ENCODE measurements at places on chromosomes 7 and 10. TPM values are rescaled to one million over a fixed set of nuclear protein-coding genes. Genes with fewer than 3 reads are reported as not detected.

- DNase-seq: no peak
Measured at GRCh38 chr7:28149291-28150101, 31.1 kb downstream of the JAZF1 start.

TAS2R5 gene
- not detected for polyA plus RNA-seq

- DNase-seq: no peak
Measured at GRCh38 chr10:58262766-58263165, 4.9 kb downstream of the IPMK start.

GRCh38 chr7:74290981-74291441 is 1.8 kb downstream of the CLIP2 start:
- DNase-seq: no peak

GHRHR gene
- not detected for polyA plus RNA-seq

GRCh38 chr7:92766461-92767003 is 69.8 kb downstream of the CDK6 start:
- DNase-seq: no peak

NACAD gene
- 0.06 TPM for polyA plus RNA-seq

GRCh38 chr10:78301891-78302738 is 268.5 kb downstream of the RPS24 start:
- DNase-seq: no peak

SRGN gene
- 110 TPM for polyA plus RNA-seq

PLEKHS1 gene
- polyA plus RNA-seq: not detected

- no peak for DNase-seq
Measured at GRCh38 chr7:26794541-26794940, 69.8 kb downstream of the SKAP2 start.

DNA sequence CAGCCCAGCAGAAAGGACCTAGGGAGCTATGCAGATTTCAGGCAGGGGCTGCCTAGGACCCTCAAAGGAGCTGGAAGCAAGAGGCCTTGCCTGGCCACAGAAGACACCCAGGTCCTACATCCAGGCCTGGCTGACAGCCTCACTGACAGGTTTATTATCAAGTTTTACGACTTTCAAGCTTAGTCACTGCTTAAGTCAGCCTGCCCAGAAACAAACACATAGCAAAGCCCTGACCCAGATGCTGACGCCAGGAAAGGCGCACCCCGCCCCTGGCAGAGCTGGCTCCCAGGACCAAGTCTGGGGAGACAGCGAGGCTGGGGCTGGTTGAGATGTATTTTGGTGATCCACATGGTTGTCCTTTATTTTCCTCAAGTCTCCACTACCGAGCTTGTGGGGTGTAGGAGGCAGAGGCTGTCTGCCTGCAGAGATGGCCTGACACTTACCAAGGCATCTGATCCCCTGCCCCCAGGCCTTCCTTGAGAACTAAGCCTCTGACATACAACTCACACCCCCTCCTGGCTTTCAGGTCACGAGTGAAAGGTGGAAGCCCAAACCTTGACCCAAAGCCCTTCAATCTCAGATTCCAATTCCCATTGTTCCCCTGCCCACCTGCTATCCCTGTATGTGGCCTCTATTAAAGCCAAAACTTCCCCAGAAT is 80.7 kb upstream of the EMX2 start:
- DNase-seq: no peak

EN2 gene
- polyA plus RNA-seq: not detected

CYP26A1 gene
- polyA plus RNA-seq: not detected

DNA sequence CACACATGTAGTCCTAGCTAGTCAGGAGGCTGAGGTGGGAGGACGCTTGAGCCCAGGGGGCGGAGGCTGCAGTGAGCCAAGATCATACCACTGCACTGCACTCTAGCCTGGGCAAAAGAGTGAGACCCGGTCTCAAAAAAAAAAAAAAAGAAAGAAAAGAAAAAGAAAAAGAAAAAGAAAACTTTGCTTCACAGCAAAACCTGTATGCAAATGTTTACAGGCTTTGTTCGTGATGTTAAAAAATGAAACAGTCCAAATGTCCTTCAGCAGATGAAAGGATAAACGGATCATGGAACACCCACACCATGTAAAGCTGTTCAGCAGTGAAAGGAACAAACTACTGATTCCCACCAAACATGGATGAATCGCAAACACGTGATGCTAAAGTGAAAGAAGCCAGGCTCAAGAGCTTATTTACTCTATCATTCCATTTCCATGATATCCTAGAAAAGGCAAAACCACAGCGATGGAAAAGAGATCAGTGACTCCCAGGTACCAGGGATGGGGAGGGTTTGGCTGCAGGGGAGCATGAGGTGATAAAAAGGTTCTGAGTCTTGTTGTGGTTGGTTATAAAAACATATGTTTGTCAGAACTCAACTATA is 15.1 kb downstream of the LRRC20 start:
- no peak for DNase-seq

DNA sequence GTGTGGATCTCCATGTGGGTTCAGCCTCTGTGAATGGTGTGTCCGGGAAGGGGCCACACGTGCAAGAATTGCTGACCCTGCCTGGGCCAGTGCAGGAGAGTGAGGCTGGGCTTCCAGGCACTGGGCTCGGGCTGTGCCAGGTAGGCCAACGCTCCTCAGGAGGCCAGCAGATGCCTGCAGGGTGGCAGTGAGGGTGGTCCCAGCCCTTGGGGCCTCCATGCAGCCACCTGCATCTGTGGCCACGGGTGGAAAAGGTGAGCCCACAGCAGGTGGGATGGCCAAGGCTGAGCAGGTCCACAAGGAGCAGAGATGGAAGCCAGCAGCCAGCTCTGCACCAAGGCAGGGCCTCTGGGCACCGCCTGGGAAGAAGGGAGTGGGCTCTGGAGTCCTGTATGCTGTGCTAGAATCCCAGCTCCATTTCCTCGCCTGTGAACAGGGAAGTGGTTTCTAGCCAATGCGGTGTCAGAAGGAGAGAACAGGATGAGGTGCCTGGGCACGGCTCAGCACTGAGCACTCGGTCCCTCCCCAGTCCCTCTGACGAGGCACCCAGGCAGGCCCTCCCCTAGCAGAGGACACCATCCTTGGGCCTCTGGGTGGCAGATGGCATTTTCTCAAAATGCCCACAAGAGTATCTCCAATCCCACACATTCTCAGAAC is 31.1 kb upstream of the RET start:
- no peak for DNase-seq

NPTX2 gene
- polyA plus RNA-seq: not detected

DNA sequence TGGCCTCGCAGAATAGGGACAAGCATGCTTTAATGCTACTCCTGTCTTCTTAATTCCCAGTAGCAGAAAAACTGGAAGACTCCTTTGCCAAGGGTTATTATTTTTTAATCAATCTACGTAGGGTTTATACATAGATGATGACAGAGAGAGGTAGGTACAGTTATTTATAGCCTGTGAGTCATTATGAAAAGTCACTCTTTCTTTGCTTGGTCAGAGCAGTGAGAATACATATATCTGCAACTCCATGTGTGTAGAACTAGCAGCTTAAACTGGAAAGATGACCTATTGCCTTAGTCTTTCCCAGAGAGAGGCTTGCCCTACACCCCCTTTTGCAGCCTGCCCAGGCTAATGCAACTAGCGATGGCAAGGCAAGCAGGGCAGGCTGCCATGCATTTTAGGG is 1050.6 kb downstream of the NRG3 start:
- DNase-seq: no peak

DNA sequence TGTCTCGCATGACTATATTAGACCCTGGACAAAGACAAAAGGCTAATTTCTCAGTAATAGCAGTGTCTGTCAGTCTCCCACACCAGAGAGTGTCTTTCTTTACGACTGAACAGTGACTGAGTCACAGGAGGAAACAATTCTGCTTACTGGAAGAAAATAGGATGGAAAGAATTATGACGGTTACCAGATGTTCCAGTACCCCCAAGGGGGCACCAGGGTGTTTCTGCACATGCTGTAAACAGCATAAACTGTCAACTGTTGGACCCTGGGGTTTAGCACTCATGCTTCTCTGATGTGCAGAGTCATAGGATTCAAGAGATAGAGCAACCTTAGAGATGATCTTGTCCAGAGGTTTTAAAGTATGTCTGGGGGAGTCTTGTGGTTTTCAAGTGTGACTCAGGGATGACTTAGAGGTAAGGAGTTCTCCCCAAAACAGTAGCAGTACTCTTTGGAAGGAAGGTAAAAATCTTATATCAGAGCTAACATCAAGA is 291.7 kb downstream of the THSD7A start:
- DNase-seq: no peak

- no peak for DNase-seq
Measured at GRCh38 chr7:2330493-2330892, 16.3 kb upstream of the SNX8 start.

PPP1R17 gene
- not detected for polyA plus RNA-seq

- no peak for DNase-seq
Measured at GRCh38 chr10:127198307-127198706, 1.9 kb upstream of the INSYN2A start.

SPDYE6 gene
- polyA plus RNA-seq: not detected

PPP1R9A gene
- 0.75 TPM for polyA plus RNA-seq

DNA sequence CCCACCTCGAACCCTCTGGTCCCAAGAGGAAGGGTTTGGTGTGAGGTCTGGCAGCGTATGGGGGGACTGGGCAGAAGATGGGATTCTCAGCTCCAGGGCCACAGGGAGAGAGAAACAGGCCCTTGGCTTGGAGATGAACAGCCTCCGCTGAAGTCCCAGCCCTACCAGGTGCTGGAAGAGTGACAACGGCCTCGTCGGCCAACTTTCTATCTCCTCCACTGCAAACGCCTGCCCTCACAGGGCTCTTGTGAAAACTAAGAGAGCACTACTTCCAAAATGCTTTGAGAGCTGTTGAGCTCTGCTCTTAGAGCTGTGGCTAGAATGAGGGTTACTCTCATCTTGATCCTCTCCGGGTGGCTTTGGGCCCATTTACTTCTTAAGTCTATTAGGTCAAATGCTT is 63.5 kb downstream of the AFAP1L2 start:
- DNase-seq: no peak

- DNase-seq: no peak
Measured at GRCh38 chr10:78718032-78718572, 350.7 kb upstream of the ZMIZ1 start.

DNA sequence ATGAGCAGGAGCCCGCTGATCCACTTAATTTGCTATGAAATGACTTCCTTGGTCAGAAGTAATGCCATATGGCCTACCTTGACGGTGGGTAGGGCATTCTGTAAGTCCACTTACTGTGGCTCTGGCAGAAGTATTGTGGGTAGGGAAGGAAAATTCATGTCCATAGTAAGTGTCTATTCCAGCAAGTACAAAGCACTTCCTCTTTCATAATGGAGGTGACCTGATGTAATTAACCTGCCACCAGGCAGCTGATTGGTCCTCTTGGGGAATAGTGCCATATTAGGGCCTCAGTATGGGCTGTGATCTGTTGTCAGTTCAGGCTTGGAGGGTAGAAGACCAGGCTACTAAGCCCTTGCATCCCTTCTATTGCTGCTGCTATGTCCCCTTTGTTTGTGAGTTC is 103.9 kb downstream of the SLC37A3 start:
- no peak for DNase-seq

- no peak for DNase-seq
Measured at GRCh38 chr7:71322201-71322600, 190.3 kb downstream of the GALNT17 start.

CPN1 gene
- polyA plus RNA-seq: not detected

DNA sequence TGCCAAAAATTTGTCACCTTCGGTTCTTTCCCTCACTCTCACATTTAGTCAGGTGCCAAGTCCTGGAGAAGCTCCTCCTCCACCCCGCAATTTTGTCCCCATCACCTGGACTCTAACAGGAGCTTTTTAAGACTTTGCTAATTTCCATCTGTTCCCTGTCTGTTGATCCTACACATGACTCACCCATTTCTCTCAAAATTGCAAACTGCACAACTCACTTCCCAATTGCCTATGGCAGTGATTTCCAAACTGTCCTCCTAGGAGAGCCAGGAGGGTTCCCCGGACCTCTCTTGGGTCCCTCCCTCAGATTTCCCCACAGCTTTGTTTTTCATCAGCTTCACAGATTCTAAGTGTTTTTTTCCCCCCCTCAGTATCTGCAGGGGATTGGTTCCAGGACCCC is 120.3 kb downstream of the WNT2 start:
- no peak for DNase-seq

SOSTDC1 gene
- not detected for polyA plus RNA-seq

PKD2L1 gene
- not detected for polyA plus RNA-seq

KMT2C gene
- polyA plus RNA-seq: 6.7 TPM

DNA sequence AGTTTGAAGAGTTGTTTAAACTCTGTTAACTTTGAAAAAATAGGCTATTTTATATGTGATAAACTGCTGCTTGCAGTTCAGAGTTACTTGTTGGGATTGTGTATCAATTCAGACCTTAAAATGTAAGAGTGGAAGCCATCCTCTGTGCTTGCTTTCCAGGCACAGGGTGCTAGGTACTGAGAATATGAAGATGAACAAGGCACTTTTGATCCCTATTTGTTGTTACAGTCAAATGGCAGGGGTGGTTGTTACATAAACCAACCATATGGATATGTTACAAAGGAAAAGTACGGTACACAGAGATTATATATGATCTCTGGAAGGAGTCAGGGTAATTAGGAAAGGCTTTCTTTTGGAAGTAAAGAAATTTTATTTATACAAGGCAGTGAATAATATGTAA is 63.8 kb downstream of the REEP3 start:
- no peak for DNase-seq

BEND7 gene
- polyA plus RNA-seq: not detected

DNA sequence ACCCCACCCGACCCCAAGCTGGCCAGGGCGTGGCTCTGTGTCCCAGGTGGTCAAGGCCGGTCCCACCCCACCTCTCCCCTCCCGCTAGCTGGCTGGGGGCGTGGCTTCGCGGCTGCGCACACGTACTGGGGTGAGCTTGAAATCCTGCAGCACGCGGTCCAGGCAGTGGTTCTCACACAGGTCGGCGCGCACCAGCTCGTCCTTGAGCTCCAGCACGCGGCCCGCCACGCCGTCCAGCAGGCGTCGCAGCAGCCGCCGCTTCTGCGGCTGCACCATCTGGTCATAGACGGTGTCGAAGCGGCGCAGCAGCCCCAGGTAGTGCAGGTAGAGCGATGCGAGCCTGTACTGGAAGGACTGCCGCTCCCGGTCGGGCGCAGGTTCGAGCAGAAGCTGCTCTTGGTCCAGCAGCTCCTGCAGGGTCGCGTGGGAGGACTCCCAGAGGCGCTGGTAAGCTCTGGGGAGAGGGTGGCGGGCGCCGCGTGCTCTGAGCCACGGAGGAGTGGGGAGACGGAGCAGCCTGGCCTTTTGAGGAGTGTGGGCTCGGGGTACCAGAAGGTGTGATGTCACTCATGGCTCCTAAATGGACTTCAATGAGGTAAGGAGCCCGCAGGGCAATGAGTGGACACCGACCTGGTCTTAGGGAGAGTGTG is 5.8 kb downstream of the H2BK1 start:
- no peak for DNase-seq

- no peak for DNase-seq
Measured at GRCh38 chr7:41750661-41751540, 48.0 kb upstream of the INHBA start.
